Activated CD4-positive, alpha-beta T cell treated with anti-CD3 and anti-CD28 coated beads, Interleukin-2, amount 50 U/mL, for 16 hours (primary cell): ENCODE measurements at places on chromosomes 2 and 18.

GRCh38 chr2:8581601-8582041 lies 100.2 kb upstream of the ID2 start:
- no peak for DNase-seq

DNA sequence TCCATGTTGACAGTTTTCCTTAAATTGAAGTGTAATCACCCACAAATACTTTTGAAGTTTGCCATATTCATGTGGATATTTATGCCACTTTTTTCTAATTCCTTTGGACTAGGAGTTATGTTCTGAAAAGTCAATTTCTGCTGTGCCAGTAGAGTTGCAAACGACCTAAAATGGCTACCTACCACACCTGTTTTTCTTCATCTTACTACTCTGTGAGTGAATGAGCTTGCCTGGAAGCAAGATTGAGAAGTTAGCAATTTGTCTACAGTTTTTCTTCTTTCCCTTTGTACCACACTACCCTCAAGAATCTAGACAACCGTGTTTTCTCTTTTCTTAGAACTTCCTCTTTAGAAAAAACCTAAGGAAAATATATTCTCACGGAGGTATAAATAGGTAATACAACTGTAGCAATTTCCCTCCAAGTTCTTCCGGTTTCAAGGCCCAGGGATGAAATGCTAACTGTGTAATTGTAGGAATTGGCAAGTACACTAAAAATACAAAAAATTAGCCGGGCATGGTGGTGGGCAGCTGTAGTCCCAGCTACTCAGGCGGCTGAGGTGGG lies 7.3 kb upstream of the SLC39A10 start:
- DNase-seq: no peak

- no peak for DNase-seq
These were observed 136.4 kb downstream of the TPGS2 start for GRCh38 chr18:36692371-36692770.

DNA sequence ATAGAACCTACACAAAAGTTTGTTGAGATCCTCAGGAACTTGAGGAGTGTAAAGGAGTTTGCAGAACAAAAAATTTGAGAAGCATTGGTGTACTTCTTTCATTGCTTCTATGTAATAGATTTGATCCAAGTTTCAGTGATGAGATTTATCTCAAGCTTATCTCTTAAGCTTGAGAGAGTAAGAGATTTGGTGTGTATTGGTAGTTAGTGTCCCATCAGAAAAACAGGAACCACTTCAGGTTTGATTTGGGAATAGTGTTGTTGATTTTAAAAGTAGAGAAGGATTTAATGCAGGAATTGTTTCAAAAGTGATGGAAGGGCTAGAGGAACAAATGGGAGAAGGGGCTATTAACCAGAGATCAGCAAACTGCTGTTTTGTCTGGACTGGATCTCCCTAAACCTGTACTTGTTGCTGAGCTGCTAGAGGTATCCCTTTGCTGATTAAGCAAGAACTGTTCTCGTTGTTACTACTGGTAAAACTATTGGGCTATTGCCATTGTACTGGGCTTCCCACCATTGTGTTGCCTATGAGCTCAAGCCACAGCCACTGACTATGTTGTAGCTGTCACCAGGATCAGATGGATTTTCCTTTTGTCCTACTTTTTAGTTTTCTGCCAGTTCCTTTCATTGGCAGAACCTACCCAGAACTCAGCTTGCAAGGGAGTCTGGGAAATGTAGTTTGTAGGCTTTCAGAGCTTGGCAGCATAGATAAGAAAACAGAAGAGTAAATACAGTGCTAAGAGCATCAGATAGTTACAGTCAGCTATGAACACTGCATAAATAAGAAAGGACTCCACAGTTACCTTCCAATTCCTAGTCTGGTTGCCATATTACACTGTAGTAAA lies 39.3 kb downstream of the RAB10 start:
- no peak for DNase-seq

- DNase-seq: peak; percentile 57
These were observed 16.5 kb downstream of the TWIST2 start for GRCh38 chr2:238864207-238865014.

DNA sequence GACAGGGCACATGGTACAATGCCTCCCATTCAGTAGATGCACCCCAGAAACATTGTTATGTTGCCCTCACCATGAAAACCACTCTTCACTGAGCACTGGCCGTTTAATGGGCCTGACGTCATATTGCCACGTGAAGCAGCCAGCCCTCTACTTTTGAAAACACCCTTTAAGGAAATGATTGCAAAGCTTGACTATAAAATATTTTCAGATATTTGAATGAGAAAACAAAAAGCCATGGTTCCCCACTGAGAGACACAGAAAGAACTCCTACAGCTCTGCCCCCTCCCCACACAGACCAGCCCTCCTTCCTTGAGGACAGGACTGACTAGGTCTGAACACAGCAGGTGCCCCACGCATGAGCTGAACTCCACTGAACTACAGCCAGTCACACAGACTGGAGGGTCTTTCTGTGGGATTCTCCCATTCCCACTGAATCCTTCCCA lies 349.1 kb downstream of the ANAPC1 start:
- DNase-seq: no peak

DNA sequence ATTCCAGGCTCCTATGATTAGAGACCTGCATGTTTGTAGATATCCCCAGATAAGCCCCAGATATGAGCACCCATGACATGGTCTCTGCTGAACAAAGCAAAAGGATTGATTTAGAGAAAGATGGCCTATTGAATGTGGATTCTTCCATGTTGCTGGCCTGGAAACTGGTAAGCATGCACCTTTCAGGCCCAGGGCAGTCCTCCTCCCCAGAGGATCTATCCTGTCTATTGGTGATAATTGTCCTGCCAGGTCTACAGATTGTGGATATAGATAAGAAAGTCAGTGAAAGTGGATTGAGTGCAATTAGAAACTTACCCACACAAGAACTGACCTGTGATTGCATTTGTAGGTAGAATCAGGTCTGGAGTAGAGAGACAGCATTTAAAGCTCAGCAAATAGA lies 256.9 kb upstream of the SIX3 start:
- no peak for DNase-seq

DNA sequence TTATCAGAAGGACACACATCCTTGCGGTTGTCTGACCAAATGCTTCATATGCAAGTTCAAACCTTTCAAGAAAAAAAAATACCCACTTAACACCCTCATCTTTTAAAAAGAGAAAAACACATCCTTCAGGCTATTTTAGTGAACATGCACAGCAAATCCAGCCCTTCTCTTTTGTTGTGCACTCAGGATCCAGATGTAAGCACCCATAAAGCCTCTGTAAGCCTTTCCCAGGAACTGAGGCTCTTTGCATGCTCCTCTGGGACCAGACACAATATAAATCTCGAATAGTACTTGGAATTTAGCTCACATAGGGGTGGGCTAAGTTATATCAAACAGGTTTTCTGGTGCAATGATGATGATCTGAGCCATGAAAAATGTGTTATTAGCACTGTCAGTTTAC lies 308.8 kb upstream of the FAM98A start:
- no peak for DNase-seq

- no peak for DNase-seq
These were observed 161.4 kb downstream of the RPIA start for GRCh38 chr2:88852753-88853402.

DNA sequence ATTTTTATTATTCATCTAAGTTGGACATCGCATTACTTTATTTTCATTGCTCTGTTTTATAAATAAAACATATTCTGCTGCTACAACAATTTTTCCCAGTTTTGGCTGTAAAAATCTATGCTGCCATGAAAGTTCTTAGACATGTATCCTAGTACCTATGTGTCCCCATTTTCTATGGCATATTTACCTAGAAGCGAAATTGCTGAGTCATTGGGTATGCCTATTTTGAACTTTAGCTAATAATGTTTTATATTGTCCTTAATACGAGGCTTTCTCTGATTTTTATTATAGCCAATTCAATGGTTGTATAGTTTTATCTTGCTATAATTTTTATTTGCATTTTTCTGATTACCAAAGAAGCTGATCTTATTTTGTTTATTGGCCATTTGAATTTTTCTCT lies 110.5 kb upstream of the DPP10 start:
- DNase-seq: no peak

DNA sequence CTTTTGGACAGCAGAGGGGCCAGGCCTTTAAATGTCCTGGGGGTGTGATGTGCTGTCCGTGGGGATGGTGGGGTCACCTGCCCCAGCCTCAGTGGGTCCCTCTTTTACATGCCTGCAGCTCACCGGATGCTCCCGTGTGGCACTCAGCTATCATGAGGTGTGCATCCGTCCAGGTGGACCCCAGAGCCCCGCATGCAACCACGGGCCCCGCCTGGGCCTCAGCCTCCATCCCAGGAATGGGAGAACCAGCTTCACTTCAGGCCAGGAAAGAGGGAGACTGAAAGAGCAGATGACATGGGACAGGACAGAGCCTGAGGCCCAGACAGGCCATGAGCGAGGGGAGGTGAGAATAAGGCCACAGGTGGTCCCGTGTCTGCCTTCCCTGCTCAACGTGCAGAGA lies 37.5 kb downstream of the RAMP1 start:
- no peak for DNase-seq

DNA sequence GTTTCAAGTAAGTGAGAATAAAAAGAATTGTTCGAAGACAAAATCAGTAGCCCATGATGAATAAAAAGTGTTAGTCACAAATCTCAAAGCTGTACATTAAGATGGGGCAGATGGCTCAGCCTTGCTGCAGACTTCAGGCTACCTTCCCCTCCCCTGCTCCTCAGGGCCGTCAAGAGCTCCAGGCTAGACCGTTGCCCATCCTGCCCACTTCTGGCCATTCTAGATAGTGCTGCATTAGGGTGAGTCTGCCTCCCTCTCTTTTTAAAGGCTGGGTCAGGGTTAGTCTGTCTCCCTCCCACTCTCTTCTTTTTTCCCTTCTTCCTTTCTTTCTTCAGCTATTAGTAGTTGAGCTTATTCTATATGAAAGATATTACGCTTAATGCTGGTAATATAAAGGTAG lies 86.0 kb downstream of the MAPRE2 start:
- DNase-seq: no peak

DNA sequence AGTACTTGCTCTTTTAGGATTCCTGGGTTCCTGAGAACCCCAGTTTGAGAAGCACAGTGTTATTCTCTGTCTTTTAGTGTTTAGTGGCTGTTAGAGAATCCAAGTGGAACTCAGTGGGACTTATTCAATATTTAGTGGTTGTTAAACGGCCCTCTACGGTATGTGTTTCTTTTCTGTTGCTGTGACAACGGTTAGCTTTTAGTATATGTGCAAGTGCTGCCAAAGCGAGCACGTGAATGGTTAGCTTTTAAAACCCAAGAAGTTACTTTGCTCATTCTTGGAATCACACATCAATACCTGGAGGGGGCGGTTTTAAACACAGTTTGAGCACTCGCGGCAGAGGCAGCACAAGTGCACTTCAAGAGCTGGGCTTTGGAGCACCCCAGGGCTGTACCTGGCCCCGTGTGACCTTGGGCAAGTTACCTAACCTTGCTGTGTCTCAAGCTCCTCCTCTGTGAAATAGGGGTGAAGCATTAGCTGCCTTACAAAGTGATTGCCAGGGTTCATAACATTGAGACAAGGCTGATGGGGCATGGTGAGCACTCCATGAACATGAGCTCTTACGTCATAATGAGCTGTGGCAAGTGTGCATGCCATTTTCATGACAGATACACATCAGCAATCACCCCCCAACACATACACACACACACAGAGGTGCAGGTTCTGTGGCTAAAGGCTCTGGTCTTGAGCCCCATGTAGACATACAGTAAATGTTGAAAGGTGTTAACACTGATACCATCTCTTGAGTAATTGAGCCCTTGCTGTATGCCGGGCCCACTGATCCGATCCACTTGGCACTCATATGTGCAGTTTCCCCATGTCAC lies 234.1 kb downstream of the ALPK2 start:
- peak; percentile 14 for DNase-seq

DNA sequence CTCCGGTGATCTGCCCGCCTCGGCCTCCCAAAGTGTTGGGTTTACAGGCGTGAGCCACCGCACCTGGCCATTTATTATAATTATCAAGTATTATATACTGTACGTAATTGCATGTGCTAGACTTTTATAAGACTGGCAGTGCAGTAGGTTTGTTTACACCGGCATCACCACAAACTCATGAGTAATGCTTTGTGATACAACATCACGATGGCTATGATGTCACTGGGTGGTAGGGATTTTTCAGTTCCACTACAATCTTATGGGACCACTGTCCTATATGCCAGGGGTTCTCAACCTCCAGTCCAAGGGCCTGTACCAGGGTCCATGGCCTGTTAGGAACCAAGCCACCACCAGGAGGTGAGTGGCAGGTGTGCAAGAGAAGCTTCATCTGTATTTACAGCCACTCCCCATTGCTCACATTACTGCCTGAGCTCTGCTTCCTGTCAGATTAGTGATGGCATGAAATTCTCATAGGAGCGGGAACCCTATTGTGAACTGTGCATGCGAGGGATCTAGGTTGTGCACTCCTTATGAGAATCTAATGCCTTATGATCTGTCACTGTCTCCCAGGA lies 9.4 kb downstream of the SCYGR4 start:
- DNase-seq: no peak

DNA sequence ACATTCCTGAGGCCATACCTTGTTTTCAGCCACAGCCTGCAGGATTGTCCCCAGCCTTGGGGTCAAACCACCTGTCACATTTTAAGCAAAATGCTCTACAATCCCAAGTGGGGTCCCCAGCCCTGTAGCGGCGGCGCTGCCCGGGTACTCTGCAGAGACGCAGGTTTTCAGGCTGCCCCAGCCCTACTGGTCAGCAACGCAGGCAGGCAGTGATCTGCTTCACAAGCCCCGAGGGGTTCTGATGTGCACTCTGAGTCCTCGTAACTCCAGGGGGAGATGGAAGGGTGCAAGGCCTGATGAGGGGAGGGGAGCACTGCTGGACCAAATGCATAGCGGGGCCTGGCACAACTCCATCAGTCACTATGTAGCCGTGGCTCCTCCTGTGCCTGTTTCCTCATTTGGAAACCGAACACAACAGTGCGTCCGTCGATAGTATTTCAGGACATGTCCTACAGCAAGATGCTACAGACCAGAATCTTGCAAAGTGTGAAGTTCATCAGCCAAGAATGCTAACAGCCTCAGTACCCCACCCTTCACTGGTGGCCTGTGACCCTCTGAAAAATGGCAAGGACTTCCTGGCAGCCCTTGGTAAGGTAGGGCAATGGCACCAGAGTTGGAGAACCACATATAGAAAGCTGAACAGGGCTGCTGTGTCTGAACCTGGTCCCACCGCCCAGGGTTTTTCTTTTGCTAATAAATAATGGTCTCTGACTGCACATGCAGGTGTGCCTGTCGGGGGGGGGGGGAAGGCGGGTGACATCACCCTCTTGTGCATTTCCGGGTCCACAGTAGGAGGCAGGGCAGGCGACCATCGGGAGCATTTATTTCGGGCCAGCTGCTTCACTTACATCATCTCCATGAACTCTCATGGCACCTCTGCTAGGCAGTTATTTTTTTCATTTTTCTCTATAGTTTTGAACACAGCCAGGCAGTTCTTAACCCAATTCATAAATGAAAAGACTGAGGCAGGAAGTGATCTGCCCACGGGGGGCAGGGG lies 50.6 kb upstream of the TFCP2L1 start:
- no peak for DNase-seq

- DNase-seq: no peak
These were observed 43.4 kb upstream of the LRP1B start for GRCh38 chr2:142174176-142174575.

GRCh38 chr2:68185541-68186164 lies 28.0 kb downstream of the PNO1 start:
- peak; percentile 62 for DNase-seq
